ENCODE measurements at places on chromosomes 3 and 15.
A peak's percentile ranks its signal among the peaks of the same experiment; 100 is the strongest.

- peak; percentile 57 for DNase-seq
These were observed 41.8 kb upstream of the CCNL1 start for GRCh38 chr3:157201648-157202278.

- no peak for DNase-seq
These were observed 5.1 kb downstream of the MECOM start for GRCh38 chr3:169658311-169658931.

GRCh38 chr15:73792415-73792814, 39.3 kb upstream of the INSYN1 start:
- DNase-seq = no peak

- DNase-seq = no peak
These were observed 41.7 kb downstream of the CCR3 start for GRCh38 chr3:46283881-46284450.

DNA sequence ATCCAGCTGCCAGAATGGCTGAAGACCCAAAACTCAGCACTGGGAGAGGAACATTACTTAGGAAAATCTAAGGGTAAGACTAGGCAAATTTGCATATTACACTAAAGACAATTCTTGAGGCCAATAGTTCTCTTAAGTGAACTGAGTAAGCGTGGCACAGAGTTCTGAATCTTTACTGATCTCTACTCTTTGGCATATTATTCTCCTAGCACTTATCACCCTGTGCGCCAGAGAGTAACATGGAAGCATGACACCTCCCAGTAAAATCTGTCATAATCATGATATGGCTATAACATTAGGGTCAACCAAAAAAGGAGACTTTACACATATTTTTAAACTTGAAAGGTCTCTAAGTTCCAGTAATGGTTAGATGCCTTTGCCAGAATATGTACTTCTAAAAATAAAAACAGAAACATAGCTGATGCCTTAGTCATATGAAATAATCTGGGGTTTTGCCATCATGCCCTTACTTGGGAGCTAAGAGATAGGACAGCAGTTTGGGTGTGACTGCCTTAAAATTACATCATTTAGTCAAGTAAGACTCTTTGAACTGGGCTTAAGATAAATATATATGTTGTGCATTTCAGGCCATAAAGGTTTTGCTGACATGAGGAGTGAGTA, 290.5 kb downstream of the PLCL2 start:
- DNase-seq = no peak

- peak; percentile 86 for DNase-seq
These were observed 39.3 kb upstream of the PPP4R2 start for GRCh38 chr3:72957297-72957696.

DNA sequence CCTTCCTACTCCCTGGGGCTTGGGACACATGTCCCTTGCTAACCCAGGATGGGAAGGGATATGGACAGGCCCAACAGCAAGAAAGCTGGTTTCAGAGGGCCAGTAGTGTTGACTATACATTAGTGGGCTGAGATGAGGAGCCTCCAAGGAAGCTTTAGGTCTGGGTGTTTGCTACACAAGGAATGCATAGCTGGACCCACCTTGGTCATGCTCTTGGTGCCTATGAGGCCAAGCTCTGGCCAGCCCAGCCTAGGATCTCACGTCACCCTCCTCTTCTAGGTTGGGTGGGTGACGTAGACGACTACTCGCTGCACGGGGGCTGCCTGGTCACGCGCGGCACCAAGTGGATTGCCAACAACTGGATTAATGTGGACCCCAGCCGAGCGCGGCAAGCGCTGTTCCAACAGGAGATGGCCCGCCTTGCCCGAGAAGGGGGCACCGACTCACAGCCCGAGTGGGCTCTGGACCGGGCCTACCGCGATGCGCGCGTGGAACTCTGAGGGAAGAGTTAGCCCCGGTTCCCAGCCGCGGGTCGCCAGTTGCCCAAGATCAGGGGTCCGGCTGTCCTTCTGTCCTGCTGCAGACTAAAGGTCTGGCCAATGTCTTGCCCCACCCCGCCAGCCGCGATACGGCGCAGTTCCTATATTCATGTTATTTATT, 653 bp upstream of the WDR6 start:
- no peak for DNase-seq

DNA sequence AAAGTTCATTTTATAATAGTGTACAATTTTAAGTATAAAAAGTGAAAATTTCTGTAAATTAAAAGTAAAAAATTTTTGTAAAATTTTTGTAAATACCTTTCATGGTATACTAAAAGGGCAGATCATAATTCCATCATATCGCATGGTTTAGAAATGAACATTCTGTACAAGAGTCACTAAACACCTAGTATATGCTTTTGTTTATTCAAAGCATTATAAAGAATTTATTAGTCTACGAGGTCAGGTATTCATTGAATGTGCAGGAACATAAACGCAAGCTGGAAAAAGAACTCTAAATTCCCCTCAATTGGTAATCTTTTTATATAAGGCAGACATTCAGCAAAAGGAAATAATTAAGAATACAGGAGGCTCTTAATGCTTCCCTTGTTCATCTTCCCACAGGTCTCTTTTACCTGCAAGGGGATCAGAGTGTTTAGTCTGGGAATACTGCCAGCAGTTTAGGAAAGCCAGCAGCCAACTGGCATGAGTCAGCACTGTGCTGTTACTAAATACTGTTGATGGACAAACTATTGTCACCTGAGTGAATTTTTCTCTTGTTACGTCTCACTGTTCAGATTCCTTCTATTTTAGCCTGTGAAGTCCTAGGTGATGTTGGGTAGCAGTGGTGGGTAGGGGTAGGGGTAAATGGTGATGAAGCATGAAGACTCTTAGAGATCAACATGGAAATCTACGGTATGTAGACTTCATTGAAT, 70.1 kb downstream of the UQCC5 start:
- no peak for DNase-seq

- no peak for DNase-seq
These were observed 21.0 kb downstream of the SNAPC5 start for GRCh38 chr15:66476535-66476934.

GRCh38 chr15:36777926-36778325, 198.5 kb downstream of the CDIN1 start:
- DNase-seq = no peak

DNA sequence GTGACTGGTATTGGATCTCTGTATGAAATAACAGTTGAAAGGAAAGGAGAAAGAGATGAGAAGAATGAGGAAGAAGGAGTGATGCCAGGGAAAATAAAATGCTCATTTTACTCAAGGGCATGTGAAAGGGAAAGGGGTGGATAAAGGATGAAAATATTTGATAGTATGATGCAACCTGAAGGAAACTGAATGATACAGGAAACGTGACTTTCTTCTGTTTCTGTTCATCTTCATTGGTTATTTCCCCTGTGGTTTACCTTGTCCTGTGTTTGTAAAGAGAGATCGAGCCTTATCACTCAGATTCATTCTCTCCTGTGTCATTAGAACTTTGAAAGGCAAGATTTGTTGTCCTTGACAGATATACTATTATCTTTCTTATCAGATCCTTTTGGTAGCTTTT, 243.6 kb upstream of the SLITRK3 start:
- no peak for DNase-seq

- DNase-seq = no peak
These were observed 13.6 kb downstream of the TBC1D23 start for GRCh38 chr3:100274361-100274760.

GRCh38 chr15:77535845-77536244, 96.9 kb downstream of the LINGO1 start:
- no peak for DNase-seq

- no peak for DNase-seq
These were observed 2.7 kb upstream of the STARD5 start for GRCh38 chr15:81326466-81327212.

- DNase-seq = no peak
These were observed 90.2 kb downstream of the NFKBIZ start for GRCh38 chr3:101939361-101940049.

DNA sequence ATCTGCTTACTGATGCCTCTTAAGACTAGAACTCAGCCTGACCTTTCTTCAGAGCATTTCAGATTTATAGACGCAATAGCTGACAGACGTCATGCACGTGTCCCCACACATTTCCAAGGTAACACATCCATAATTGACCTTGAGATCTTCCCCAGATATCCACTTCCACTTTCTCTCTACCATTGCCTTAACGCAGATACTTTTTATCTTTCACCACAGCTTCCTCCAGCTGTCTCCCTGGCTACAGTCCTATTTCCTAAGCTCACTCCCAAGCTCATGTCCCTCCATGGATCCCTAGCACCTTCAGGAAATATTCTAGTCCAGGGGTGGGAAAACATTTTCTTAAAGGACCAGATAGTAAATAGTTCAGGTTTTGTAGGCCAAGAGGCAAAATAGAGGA, 173.0 kb upstream of the MITF start:
- no peak for DNase-seq

DNA sequence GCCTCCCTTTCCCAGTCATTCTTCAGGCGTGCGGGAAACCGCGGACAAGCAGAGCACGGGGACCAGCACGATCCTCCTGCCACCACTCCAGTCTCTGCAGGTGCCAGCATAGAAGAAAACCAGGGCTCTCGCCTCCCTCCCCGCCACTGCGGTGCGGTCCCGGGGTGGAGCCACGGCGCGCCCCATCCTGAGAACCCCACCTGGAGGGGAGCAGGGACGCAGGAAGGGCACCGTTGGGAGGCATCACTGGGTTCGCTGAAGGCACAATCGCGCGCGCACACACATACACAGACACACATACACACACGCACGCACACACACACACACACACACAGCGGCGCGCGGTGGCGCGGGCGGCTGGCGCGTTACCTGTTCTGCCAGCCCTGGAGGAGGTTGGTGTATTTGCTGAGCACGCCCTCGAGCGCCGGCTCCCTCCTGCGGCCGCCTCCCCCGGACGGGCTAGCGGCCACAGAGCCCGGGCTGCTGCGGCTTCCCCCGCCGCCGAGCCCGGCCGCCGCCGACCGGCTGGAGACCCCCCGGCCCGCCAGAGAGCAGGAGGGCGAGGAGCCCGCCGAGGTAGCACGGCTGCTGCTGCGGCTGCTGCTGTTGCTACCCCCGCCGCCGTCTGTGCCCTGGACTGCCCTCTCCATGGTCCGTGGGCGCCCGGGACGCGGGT, 394 bp downstream of the OSBPL10 start:
- DNase-seq = no peak

DNA sequence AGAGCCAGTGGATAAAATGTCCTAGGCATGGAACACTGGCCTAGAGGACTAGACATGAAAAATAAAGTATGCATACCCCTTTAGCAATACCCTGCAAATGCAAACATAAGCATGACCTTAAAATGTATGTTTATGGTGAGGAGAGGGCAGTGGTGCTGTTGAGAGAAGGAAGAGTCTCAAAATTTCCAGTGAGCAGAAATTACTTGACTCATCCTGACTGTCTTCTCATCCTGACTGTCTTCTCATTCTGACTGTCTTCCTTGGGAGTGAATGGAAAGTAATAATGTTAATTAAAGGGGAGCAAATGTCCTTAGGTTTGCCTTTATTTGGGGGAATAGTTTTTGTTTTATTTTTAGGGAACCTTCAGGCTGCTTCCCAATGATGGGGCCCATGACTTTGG, 121.5 kb upstream of the GALNT15 start:
- no peak for DNase-seq

DNA sequence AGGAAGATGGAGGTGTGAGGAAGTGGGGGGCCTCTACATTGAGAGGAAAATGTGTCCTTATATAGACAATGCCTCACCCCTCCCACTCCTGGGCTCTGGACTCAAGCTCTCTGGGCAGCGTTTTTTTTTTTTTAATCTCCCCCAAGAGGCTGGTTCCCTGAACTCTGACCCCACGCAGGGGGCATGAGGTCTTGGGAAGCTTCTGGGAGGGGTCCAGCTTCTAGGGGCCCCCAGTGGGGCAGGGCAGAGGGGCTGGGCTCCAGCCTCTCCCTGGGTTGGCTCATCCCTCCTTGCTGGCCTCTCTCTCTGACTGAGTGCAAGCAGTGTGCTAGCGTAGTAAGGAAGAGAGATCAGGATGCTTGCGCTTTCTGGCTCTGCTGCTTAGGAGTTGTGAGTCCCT, 101.4 kb upstream of the HACD2 start:
- no peak for DNase-seq

DNA sequence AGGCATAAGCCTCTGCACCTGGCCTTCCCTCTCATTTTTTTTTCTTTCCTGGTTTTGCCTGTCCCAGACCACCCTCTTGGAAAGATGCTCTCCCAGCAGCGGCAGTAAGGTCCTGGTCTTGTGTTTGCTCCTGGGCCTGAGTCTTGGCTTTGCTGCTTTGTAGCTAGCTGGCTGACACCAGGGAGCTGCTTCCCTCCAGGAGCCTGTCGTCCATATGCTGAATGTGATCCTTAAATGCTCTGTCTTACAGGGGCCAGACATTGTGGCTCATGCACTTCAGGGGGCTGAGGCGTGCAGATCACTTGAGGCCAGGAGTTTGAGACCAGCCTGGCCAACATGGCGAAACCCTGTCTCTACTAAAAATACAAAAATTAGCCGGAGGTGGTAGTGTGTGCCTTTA, 17.2 kb downstream of the FLNB start:
- DNase-seq = no peak

DNA sequence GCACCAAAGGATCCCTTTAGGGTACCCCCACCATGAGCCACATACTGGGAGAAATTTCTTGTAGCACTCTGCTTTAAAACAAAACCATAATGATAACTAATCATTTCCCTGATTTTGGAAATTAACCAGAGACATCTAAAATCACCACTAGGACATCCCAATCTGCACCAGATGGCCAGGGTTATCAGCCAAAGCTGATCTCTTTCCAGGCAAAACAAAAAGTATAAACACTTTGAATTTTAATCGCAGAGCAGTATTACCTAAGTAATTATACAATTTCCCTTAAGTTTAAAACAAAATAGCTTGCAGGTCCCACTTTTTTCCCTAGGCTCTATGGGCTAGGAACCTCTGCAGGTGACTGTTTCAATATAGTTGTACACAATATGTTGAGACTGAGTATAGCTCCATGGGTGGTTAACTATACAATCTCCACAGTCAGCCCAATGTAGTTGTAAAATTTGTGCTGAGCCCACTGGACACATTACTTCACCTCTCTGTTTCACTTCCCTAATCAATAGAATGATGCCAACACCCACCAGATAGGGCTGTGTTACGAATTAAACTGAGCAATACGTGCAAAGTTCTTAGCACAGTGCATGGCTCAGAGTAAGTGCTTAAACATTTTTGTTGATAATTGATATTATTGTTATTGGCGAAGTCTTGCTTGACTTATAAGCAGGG, 629 bp upstream of the NOX5 start:
- no peak for DNase-seq

- DNase-seq = no peak
These were observed 10.0 kb upstream of the ELP6 start for GRCh38 chr3:47523310-47524073.

Measured in hippocampal formation (tissue), 2 donors.